Stimulated activated CD8-positive, alpha-beta memory T cell treated with anti-CD3 and anti-CD28 coated beads, Interleukin-7, amount 100 ng/mL, for 1 hour (primary cell): ENCODE measurements at places on chromosomes 3 and 15.

DNA sequence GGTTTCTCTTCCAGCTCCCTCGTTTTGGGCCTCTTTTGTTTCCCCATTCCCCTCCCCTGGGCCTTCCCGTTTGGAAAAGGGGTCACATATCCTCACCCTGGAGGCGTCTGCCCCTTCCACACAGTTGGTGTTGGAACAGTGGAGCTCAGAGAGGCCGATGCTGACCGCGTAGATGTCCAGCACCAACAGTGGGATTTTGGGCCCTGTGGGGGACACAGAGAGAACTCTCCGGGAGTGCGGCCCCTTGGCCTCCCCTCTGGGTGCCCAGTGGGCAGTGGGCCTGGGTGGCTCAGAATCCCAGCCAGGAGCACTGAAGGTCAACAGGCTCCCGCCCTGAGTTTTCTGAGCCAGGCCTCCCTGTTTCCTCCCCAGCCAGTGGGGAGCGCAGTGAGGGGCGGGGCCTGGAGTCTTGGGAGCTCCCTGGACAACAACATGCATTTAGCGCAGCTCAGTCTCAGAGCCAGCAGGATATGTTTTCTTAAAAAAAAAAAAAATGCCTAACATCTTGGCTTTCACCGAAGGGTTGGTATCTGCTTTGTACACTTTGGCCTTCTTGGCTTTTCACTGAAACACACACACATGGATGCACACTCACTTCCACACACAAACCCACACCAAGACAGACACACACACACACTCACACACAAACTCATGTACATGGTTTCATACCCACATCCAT, 670 bp upstream of the ISLR start:
- DNase-seq = no peak

DNA sequence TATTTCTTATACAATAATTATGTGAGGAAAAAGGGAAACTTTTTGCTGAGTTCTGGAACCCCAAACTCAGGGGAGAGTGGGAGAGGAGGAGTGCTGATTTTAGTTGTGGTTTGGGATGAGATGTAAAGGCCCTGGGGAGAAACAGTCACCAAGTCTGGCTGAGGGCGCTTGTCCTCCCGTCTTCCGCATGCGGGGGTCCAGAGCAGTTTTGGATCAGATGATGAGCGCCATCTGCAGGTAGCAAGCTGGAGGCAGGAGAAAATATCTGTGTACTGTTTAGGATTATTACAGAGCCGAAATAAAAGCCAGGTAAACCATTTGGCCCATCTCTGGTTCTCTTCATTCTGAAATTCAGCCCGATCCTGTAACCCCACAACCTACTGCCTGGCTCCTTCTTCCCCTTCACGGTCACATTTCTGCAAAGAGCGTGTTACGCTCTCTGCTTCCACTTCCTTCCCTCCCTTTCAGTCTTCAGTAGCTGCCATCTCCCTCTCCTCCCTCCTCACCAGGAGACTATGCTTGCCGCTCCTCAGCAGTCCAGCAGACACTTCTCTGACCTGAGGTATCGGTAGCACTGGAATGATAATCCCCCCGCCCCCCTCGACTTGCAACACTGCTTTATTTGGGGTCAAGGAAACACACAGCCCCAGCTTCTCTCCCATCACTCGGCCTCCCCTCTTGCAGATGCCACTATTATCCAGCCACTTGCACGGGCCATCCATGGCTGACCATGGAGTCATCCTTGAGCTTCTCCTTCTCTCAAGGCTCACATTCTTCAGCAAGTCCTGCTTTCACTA, 1.4 kb upstream of the PARP14 start:
- DNase-seq = peak; percentile 71

GRCh38 chr3:149368674-149369497, 8.6 kb downstream of the TM4SF1 start:
- DNase-seq = no peak

- no peak for DNase-seq
Observed at GRCh38 chr3:196287090-196287439, 461 bp downstream of the PCYT1A start.

- no peak for DNase-seq
Observed at GRCh38 chr3:86047161-86047560, 943.8 kb downstream of the VGLL3 start.

DNA sequence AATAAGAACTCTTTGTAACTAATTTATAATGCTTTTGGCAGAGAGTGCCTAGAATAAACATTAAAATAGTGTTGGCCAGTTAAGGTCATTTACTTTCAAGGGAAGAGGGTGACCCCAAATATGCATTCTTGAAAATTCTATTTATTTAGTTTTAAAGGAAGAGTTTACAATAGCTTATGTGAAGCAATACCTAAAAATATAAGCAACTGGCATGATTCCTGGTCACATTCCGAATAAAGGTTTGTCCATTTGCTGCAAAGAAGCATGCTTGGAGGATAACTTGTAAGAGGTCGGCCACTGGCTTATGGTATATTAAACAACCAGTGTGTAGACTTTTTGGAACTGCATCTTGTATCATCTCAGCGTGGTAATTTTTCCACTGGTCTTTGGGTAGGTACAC, 10.2 kb downstream of the MITF start:
- DNase-seq = no peak

DNA sequence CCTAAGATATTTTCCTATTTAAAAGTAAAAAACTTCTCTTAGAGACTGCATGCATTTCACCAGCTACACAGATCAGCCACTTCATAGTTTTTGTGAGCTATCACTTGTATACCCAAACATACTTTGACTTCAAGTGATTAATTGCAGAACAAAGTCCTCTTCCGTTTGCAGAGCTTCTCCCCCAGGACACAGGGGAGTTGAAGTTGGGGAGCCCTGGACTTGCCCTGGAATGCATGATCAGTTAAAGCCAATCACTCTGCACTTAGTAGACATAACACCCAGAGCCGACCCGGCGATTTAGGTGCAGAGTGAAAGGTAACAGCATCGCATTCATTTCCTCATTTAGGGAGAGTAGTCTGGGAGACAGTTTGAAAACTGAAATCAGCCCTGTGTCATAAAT, 70.1 kb downstream of the GREM1 start:
- no peak for DNase-seq

DNA sequence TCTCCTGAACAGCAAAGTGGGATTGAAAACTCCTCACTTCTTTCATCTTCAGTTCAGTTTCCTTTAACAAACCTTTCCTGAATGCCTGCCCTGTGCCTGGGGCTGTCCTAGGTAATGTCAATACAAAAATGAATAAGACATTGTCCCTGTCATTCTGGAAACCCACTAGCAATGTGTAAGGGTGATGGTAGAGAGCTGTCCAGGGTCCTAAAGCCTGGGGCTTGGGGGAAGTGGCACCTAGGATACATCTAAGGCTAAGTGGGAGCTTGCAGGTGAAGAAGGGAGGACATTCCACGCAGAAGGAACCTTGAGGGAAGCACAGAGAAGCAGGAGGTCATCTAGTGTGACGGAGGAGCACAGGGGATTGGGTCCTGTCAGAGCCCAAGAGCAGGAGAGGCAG, 212.7 kb upstream of the PPP2R3A start:
- no peak for DNase-seq

GRCh38 chr15:59190291-59190690, 16.4 kb upstream of the LDHAL6B start:
- no peak for DNase-seq

DNA sequence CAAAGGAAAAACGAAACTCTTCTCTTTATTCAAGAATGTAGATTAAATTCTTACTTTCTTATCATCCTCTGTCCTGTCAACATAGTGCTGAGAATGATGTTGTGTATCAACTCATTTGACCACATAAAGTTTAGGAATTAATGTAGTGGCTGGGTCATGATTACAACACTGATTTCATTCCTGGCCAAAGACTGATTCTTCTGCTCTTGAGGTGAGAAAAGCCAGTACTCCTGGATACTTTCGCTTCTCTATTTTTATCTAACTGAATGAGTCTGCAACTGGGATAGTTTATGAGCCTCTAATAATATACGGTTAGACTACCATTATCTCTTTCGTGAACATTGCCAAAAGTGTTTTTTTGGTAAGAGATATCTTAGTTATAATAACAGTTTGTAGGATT, 173.0 kb downstream of the LPP start:
- no peak for DNase-seq

DNA sequence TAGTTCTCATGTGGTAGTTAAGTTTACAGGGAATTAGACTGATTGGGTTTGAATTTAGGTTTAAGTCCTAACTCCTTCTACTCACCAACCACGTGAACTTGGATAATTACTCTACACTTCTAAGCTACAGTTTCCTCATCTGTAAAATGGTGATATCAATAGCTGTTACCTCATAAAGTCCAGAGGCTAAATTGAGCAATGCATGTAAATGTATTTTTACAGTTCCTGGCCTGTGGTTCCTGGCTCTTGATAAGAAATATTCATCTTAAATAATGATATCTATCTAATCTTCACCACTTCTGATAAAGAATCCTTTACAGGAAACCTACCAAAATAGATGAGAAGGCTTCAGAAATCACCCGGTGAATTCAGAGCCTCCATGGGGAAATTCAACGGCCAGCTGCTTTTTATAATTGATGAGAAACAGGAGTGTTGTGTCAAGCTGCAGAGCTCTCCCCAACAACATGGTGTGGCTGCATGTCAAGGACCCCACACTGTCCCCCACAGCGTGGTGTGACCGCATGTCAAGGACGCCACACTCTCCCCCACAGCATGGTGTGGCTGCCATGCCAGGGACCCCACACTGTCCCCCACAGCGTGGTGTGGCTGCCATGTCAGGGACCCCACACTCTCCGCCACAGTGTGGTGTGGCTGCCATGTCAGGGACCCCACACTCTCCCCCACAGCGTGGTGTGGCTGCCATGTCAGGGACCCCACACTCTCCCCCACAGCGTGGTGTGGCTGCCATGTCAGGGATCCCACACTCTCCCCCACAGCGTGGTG, 80.8 kb upstream of the PEX5L start:
- DNase-seq = no peak

DNA sequence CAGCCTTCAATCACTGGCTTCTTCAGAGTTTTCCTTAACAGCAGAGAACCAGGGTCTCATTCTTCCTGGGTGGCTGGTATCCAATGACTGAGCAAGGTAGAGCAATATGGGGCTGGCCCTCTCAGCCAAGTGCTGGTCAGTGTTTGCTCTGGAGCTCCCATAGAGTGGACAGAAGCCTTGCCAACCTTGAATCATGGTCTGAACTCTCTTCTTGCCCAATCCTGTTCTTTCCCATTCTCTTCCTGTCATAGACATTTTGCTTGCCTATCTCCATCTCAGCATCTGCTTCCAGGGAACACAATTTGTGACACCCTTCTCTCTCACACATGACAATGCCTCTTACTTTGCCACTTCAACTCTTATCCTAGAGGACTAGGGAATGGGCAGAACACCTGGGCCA, 245.6 kb upstream of the PEX5L start:
- no peak for DNase-seq

DNA sequence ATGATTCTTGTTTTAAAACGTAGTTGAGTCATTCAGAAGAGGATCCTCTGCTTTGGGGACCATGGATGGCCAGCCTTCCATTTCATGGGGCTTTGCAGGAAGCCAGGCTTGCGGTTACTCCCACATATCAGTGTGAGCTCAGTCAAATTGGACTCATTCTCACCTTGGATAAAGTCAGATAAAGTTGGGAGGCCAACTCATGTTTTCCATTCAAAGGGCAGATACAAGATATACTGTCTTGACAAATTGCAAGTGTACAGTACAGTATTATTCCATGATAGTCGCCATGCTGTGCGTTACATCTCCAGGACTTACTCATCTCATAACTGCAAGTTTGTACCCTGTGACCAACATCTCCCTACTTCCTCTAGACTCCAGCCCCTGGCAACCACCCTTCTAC, 25.5 kb upstream of the B3GNT5 start:
- no peak for DNase-seq

DNA sequence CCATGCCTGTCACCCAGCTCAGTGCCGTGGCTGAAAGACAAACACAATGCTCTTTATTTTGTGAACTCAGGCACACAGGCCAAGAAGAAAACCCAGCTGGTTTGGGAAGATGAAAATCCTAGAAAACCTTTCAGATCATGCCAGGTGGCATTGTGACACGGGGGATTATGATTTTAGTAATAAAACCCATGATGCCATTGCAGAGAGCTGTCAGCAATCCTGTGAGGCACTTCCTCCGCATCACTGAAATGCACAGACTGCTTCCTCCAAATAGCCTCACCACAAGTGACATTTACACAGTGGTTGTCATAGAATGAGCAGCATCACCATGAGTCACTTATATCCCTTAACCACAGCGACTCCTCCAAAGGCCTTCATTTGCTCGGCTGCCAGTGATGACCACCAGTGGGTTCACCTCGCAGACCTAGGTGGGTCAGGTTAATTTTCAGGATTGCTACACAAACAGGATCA, 22.7 kb downstream of the ABHD6 start:
- no peak for DNase-seq

DNA sequence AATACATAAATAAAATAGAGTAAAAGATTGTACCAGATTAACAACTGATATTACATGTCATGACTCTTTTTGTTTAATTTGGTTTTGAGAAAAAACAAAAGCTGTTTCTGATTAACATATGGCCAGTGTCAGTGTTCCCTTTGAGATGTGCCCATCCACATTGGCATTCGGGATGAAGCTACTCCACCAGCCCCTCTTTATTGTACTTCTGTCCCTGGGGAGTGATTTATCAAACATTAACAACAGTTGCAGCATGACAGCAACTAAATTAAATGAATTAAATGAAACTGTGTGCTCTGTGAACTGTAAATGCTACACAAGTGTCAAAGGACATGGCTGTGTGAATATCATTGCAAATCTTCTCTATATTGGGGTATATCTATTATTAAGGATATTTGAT, 25.9 kb upstream of the MTMR10 start:
- DNase-seq = no peak

GRCh38 chr3:14915636-14916222, 31.7 kb upstream of the NR2C2 start:
- DNase-seq = no peak

DNA sequence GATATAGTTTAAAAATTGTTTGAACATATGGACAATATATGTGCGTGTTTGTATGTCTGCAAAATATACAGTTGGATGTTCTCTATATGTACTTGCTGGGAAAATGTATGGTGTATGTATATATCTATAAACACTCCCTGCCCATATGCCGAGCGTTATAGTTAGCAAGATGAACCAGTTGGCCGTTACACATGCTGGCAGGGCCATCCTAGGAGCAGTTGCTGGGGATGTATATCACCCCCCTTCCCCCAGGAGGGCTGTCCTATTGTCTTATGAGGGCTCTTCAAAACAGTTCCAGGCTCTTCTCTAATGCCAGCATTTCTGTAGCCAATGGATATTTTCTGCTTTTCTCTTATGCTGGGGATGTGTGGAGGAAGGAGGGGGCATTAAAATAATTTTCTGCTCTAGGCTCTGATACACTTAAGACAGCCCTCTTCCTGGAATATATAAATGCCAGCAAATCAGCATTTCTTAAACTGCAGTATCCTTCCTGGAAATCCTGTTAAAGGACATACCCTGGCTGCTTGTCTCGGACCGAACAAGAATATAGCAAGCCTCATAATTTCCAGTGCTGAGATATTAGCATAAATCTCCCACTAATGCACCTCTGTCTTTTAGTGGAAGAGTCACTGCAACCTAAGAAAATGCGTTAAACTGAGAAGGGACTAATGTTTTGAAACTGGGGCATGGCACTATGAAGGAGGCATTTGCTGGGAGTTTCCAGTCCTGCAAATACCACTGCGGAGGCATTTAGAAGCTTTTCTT, 134.4 kb downstream of the MDFIC2 start:
- DNase-seq = no peak

GRCh38 chr3:2554656-2555055, 456.0 kb downstream of the CNTN4 start:
- no peak for DNase-seq
